ENCODE measurements at places on chromosomes 5 and 9.

- peak; percentile 37 for DNase-seq
Observed at GRCh38 chr9:98182069-98182820, 10.2 kb downstream of the CORO2A start.

- no peak for DNase-seq
Observed at GRCh38 chr9:83572524-83572923, 34.3 kb upstream of the FRMD3 start.

- no peak for DNase-seq
Observed at GRCh38 chr5:108276187-108277050, 105.5 kb downstream of the FBXL17 start.

GRCh38 chr5:147508711-147509040, 1.2 kb downstream of the DPYSL3 start:
- no peak for DNase-seq

GRCh38 chr5:51172903-51173626, 210.2 kb upstream of the ISL1 start:
- DNase-seq = no peak
